ENCODE measurements at places on chromosomes 11 and 22.

DNA sequence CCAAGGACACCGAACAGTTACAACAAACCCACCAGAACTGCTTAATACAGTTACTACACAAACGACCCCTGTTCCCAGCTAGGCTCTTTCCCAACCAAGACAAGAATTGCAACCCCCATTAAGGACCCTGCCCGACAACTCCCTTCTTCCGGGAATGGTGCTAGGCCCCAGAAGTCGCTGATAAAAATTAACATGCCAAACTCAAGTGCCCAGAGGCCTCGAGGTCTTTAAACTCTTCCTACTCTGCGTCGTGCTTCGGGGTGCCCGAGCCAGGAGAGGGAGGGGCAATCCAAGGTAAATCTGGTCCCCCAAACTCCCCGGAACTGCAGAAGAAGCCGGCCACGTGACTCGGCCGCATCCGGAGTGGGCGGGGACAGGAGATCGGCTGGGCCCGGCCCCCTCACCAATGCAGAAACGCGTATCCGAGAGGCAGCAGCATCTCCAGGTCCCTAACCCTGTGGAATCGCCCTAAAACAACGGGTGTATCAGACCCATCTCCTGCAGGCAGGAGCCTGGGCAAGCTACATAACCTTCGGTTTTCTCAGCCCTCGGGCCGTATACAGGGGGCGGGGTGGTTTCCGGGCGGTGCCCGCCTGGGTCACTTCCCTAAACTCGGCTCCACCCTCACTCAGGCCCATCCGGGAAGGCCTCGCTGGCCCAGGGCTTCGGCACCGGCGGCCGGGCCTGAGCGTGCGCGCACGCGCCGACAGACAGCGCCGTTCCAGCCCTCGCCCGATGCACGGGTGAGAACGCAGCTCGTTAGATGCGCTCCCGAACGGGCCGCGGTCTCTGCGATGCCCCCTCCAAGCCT is 1.1 kb downstream of the CFL1 start:
- DNase-seq = peak; percentile 64

- no peak for DNase-seq
Observed at GRCh38 chr11:61034704-61035525, 63.4 kb downstream of the CD6 start.

GRCh38 chr11:9601876-9602199 is 28.4 kb downstream of the WEE1 start:
- no peak for DNase-seq

GRCh38 chr22:46508491-46508999 is 28.9 kb downstream of the CELSR1 start:
- DNase-seq = no peak

DNA sequence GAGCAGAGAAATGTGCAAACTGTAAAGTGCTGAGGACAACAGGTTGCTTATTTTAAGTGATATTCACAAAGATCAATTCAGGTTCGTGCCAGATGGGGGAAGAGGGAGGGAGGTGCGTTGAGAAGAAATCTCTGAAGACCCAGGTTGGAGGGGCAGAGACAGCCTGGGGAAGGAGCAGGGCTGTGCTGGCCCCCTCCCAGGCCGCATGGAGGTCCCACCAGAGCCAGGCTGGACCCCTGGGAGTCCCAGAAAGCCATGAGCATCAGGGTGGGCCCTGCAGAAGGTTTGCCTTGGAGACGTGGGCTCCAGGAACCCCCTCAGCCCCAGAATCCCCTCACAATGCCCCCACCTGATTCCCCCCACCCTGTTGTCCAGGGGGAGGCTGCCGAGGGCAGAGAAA is 47.4 kb downstream of the IGLL1 start:
- DNase-seq = no peak

DNA sequence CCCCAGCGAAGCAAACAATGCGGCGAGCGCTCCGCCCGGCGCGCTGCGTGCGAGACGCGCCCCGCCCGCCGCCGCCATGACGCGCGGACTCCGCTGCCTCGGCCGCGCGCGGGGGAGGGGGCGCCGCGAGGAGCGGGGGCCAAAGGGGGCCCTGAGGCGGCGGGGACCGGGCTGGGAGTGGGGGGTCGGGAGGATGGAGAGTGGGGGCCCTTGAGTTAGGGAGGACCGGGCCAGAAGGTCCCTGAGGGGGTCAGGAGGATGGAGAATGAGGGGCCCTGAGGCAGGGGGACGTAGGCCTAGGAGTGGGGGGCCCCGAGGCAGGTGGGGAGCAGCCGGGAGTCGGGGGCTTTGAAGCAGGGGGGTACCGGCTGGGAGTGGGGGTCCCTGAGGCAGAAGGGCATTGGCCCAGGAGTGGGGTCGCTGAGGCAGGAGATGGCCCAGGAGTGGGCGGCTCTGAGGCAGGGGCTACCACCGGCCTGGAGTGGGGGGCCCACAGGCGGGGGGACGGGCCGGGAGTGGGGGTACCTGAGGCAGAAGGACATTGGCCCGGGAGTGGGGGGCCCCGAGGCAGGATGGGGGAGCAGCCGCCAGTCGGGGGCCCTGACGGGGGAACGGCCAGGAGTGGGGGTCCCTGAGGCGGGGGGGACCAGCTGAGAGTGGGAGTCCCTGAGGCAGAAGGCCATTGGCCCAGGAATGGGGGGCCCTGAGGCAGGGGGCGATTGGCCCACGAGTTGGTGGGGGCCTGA is at the start of gene BRD1:
Gene BRD1 (minus strand): TSS at position 21 of the 746 bp plus-strand sequence. CDS start 3,556 bp downstream, outside the sequence.
- peak; percentile 58 for DNase-seq

- DNase-seq = peak; percentile 13
Observed at GRCh38 chr11:68632802-68633201, 51.5 kb upstream of the GAL start.

- DNase-seq = no peak
Observed at GRCh38 chr11:65375012-65375411, 7.4 kb downstream of the SLC25A45 start.

DNA sequence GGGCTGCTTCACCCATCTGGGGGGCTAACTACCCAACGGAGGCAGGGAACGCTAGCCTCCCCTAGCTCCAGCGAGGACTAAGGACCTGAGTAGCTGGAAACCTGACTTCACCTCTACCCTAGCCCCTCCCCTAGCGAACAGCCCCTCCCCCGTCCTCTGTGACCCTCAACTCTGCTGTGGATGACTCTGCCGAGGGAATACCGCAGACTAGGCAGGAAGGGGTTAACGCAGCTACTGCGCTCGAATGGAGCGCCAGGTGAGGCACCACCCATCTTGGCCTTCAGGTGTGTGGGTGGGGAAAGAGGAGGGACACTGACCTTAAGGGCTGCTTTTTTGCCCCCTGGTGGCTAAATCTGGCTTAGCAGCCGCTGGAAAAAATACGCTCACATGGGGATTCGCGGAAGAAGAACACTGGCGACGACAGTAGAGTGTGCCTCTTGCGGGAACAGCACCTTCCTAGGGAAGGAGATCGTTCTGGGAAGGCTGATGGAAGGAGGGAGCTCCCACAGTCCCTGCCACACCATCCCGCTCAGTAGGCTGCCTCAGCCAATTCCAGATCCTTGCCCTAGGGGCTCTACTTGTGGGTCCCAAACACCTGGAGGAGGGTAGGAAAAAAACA is 4.5 kb upstream of the BCL9L start:
- peak; percentile 84 for DNase-seq

DNA sequence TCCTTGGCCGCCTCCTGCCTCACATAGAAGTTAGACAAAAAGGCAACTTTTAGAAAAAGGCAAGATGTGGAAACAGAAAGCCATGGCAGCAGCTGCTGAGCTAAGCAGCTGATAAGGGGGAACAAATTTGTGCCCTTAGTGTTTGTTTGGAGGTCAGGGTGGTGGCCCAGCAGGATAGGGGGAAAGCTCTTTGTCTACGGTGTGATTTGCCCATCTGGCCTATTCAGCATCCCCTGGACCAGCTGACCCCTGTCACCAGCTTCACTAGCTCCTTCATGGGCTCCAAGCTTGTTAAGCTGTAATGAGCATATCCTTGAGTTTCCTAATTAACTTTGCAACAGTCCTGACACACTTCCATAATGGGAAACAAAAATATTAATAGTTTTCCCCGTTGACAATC is 5.9 kb upstream of the ME3 start:
- no peak for DNase-seq

DNA sequence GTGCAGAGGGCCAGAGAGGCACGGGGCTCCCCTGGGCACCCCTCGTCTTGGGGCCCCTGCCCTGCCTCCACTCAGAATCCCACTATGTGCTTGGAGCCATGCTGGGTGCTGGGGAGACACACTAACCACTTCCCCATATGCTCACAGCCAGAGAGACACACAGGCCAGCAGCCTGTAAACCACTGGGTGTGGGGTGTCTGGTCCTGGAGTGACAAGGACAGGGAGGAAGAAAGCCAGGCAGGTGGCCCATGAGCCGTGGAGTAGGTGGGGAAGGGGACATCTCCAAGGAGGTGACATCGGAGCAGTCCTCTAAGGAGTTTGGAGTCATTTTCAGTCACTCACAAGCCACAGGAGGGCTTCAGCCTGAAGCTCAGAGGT is 58.9 kb downstream of the CDKN1C start:
- no peak for DNase-seq

DNA sequence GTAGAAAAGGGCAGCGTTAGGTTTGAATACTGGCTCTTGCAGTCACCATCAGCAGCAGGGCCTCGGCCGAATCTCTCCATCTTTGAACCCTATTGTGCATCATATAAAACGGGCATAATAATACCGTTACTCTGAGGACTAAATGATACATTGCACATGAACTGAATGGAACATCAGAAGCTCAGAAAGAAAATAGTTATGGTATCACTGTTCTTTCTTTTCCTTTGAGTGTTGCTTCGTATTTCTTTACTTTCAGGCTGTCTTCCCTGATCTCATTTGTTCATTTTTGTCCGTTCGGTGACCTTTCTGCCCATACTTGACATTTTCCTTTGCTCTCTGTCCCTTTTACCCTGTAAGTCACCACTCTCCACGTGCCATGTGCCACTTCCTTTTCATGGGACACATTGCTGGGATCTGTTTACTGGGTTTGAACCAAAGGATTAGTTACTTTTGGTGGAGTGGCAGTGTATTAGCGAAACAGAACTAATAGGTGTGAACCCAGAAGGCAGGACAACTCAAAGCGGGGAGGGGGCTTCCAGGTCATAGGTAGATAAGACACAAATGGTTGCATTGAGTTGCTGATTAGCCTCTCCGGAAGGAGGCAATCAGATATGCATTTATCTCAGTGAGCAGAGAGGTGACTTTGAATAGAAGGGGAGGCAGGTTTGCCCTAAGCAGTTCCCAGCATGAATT is 717 bp upstream of the ZNF202 start:
- no peak for DNase-seq

- DNase-seq = no peak
Observed at GRCh38 chr11:67435031-67435726, 2.3 kb downstream of the PTPRCAP start.

DNA sequence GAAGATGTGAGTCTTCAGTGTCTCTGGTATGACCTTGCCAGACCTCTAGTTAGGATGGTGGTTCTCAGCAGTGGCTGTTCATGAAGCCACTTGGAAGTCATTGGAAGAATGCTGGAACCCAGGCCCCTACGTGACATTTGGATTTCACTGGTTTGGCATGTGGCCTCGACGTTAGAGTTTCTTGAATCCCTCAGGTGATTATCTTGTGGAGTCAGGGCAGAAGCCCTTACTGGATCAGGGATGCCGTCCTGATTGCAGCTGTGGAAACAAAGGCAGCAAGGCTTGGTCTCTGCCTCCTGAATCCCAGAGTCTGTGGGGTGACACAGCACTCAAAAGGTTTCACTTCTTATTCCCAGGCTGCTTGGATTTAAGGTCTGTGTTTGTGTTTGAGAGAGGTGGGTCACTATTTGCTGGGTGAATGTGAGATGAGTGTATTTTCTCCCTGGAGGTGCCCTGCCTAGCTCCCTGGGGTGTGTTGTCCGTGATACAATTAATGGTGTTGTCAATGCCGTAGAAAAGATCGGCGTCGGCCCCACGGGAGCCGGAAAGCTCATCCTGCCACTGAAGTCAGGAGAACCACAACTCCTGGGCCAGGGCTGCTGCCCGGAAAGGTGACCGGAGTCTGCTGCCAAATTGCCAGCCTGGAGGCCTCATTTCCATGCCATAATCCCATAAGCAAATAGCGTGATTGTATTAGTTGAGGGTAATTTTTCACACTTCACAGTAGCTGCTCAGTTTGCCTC is 939.0 kb downstream of the BRD1 start:
- no peak for DNase-seq

All from stimulated activated CD4-positive, alpha-beta T cell treated with anti-CD3 and anti-CD28 coated beads, Interleukin-1b, Interleukin-23, amount 100 ng/mL, for 24 hours (primary cell).